Stimulated activated CD4-positive, alpha-beta T cell treated with anti-CD3 and anti-CD28 coated beads, Interleukin-1b, Interleukin-23, amount 100 ng/mL, for 24 hours (primary cell): ENCODE measurements at places on chromosomes 13 and 19.

DNA sequence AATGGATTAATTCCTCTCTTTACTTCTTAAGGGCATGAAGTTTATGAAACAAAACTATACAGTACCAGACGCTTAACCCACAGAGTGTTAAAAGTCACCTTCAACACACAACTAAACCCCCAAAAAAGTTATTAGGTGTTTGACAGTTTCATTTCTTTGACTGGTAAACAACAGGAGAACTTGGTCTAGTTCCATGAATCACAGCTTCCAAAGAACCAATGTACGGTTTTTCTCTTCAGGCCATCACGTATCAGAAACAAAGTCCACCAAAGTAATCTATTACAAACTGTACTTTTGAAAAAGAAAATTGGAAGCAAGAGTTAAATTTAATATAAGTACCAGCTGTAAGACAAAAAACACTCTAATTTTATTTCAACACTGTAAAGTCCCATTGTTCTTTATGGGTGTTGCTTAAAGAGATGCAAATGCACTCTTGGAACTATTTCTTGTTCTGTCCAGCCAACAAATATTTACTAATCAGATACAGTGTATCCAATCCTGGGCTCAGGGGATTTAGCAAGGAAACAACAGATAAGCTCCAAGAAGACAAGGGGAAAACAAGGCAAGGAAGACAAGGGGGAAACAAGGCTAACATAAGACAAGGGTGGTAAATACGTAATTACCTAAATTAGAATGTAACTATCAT is 149.2 kb downstream of the ABCC4 start:
- DNase-seq: no peak

- DNase-seq: no peak
These were observed 12.2 kb upstream of the ZNF888 start for GRCh38 chr19:52935434-52935833.

GRCh38 chr19:6952956-6953355 is 65.6 kb downstream of the ADGRE1 start:
- no peak for DNase-seq

DNA sequence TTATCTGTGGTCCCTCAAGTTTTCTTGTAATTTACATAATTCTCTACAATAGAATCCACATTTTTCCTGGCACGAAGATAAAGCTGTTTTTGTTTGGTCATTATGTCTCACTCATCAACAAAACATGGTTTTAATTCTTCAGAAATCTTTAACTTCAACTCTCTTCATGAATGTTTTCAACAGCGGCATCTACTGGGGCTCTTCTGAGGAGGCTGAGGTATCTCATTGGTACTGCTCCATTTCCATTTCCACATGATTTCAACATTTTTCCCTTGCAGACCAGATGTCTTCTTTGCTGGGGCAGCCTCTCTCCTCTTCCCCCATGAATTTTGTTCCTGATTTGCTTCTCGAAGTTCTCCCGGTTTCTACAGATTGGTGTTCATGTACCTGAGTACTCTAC is 5.8 kb upstream of the KBTBD7 start:
- no peak for DNase-seq

GRCh38 chr13:66618702-66619101 is 611.4 kb downstream of the PCDH9 start:
- no peak for DNase-seq

DNA sequence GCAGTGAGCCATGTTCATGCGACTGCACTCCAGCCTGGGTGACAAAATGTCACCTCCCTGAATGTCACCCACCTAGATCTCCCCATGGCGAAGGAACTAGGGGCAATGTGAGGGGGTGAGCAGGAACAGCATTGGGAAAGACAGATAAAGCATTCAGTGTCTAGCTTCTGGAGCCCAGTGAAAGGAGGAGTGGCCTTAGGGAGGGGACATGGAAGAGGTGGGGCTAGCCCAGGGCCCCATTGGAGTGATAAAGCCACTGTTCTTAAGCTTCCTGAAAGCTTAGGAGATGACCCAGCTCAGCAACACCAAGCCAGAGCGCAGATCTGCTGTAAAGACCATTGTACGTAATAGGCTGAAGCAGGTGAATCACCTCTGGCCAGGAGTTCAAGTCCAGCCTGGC is 13.0 kb upstream of the KCNN1 start:
- DNase-seq: no peak

GRCh38 chr13:88345171-88345847 is 674.1 kb downstream of the SLITRK5 start:
- DNase-seq: no peak

- no peak for DNase-seq
These were observed 9.6 kb upstream of the LYPD5 start for GRCh38 chr19:43811837-43812236.

DNA sequence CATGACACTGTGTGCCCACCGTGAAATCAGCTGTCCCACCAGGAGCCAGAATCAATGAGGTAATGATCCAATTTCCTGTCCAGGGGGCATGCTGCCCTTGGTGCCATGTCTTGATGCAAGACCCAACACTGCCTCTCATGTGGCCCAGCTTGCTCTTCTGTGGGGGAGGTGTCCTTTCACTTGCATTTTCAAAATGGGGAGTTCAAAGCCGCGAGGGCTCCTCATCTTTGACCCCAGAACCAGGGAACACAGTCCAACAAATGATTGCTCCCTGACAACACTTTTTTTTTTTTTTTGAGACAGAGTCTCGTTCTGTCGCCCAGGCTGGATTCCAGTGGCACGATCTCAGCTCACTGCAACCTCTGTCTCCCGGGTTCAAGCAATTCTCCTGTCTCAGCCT is 64.1 kb downstream of the FGF9 start:
- DNase-seq: no peak

DNA sequence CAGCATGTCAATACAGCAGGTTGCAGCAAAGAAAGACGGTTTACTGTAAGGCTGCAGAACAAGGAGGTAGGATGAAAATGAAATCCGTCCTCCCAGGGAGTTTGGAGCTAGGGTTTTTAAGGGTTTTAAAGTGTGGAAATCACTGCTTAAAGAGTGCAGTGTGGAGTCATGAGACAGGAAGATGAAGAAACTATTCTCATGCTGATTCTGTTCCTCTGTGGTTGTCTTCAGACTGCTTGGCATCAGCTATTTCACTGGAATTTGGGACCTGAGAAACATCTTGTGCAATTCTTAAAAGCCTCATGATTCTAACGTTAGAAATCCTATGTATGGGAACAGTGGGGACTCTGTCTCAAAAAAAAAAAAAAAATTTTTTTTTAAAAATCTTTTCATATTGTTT is 11.4 kb downstream of the ZNF331 start:
- no peak for DNase-seq

- no peak for DNase-seq
These were observed 4.0 kb downstream of the SYT5 start for GRCh38 chr19:55176076-55176475.

DNA sequence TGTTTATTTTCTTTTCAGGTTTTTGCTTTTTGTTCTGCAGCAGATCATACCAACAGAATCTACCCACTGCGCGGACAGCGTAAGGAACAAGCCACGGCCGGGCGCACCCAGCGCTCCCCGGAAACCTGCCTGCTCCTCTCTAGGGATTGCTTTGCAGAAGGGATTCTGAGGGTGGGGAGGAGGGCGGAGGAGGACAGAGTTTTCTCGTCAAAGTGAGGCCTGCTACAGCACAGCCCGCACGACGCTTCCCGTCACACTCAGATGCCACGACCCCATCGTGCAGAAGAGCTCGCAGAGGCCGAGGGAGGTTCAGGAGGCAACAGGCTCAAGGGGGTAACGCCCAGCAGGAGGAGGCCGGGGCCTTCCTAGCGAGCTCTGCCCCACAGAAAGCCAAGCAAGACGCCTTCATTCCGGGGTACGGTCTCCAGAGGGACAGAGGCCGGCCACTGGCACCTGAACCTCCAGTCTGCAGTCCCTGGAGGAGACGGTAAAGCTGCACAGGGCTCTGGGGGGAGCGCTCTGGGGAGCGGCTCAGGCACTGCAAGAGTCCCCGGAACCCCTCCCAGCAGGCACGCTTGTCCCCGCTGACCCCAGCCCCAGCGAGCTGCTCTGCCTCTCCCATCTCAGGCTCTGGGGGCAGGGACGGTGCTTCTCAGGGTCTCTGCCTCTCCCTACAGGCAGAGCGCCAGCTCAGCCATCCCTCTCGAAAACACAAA is 6.9 kb downstream of the REXO1 start:
- DNase-seq: no peak

- no peak for DNase-seq
These were observed 5.8 kb downstream of the ZNF444 start for GRCh38 chr19:56146904-56147303.

DNA sequence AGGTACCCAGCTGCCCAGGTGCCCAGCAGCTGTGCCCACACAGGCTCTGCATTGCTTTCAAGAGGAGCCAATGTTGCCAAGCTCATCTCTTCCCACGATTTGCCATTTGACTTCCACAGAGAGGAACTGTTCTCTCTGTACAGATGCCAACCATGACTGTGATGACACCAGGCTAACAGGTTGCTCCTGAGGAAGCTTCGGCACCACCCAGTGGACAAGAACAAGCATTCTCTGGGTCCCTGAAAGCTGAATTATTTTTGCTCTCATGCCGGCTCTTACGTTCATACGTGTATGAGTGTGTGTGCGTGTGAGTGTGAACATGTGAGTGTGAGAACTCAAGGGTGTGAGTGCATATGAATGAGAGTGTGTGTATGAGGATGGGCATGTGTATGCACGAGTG is 535.2 kb downstream of the LIG4 start:
- no peak for DNase-seq

GRCh38 chr13:71327266-71327665 is 539.7 kb downstream of the DACH1 start:
- DNase-seq: no peak

DNA sequence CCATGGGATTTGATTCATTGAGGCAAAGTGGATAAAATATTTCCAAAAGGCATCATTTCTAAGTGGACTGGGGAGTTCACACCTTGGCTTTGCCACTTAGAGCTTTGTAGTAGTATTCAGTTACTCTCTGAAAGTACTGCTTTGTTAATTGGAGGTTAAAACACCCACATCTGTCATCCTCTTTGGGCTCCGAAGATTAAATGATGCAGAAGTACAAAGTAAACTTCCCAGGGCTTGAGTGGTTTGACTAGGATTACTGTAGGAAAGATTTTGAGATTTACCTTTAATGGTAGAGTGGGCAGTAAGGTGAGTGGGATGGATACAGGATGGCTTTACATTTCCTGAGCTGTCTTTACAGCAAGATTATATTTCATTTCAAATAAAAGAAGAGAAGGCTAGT is 42.4 kb downstream of the WASF3 start:
- no peak for DNase-seq

DNA sequence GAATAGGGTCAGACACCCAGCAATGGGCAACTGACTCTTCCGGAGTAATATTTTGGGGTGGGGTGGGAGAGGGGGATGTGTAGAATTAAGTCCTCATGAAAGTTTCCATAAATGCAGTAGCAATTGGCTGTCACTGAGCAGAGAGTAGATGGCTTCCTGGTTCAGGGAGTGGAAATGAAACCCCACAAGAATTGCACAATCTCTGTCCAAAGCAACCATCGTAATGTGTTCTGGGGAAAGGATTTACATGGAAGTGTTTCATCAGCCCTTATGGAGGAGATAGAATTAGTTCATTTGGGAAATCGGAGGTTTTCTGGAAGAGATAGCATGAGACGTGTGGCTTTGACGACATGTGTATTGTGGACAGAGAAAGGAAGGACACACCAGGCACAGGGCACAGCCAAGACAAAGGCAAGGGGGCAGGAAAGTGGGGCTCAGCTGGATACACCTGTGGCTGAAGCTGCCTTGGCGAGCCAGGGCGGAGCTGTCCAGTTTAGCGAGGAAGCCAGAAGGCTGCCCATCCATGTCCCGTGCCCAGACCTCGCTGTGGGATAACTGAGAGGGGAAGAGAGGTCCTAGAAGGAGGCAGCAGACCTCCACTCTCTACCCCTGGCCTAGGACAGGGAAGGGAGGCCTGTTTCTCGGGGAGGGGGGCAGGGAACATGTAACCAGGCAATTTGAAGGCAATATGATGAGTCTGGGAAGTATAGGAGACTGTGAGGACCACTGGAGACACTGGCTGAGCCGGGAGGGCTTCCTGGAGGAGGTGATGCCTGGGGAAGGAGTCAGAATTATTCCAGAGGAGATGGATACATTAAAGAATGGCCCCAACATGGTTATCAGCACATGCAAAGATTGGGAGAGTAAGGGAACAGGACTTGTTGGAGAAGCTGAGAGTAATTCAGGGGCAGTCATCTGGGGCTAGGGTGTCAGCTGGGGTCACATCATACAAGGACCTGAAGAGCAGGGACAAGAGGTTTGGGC is 2.6 kb upstream of the CLEC4G start:
- no peak for DNase-seq

DNA sequence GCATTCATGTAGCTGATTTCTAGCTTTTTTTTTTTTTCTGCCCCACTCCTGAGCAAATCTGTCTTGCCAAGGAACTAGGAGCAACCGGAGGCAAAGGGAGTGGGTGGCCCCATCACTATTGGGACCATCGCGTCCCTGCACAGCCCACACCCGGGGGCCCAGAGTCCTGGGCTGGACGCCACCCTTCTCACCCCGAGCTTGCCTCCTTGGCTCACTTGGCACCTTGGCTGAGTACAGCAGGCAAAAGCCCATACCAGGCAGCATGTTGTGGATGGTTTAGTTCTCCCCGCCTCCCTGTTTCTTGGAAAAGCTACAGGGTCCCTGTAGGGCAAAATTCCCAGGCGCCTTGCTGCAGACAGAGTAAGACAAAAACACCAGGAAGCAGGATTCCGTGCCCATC is 13.7 kb downstream of the SMIM24 start:
- no peak for DNase-seq

- no peak for DNase-seq
These were observed 42.0 kb upstream of the MAB21L1 start for GRCh38 chr13:35518337-35518946.

DNA sequence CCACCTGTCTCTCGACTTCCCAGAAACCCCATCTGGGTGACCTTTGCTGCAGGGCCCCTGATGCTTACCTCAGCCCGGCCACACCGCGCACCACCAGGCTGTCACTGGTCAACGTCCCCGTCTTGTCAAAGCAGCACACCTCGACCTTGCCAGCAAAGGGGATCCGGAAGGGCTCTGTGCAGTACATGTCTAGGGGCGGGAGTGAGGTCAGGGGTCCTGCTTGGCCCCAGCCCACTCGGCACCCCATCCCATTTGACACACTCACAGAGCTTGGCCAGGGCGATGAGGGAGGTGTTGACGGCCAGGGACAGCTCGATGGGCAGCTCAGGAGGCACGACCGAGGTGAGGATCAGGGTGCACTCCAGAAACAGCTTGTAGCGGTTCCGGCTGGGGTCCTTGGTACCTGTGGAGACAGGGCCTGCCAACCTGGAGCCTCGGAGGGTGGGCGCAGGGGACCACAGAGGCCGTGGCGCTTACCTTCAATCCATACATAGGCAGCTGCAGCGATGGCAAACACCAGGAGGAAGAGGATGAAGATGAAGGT is 8.4 kb downstream of the ATP13A1 start:
- DNase-seq: no peak

- no peak for DNase-seq
These were observed 120.5 kb downstream of the DIAPH3 start for GRCh38 chr13:60043262-60043661.
